T-helper 17 cell (primary cell): ENCODE measurements at places on chromosomes 1 and 21. TPM values are rescaled to one million over a fixed set of nuclear protein-coding genes. Genes with fewer than 3 reads are reported as not detected.
A peak's percentile ranks its signal among the peaks of the same experiment; 100 is the strongest.

Gene TSPEAR
- total RNA-seq = not detected

Gene XCL2
- total RNA-seq = not detected

Gene CAPN2
- 220 TPM for total RNA-seq

Gene KRTAP21-2
- not detected for total RNA-seq

GRCh38 chr1:86993269-86993985 is 79.0 kb downstream of the HS2ST1 start:
- peaks cover 4% of the 10 kb centered on the region for H3K4me1 ChIP-seq
- H3K27ac ChIP-seq = no peak overlapping the region
- DNase-seq = no peak
- H3K4me3 ChIP-seq = no peak overlapping the region
- no peaks in the 10 kb centered on the region for H3K27me3 ChIP-seq
- H3K36me3 ChIP-seq = no peaks in the 10 kb centered on the region

DNA sequence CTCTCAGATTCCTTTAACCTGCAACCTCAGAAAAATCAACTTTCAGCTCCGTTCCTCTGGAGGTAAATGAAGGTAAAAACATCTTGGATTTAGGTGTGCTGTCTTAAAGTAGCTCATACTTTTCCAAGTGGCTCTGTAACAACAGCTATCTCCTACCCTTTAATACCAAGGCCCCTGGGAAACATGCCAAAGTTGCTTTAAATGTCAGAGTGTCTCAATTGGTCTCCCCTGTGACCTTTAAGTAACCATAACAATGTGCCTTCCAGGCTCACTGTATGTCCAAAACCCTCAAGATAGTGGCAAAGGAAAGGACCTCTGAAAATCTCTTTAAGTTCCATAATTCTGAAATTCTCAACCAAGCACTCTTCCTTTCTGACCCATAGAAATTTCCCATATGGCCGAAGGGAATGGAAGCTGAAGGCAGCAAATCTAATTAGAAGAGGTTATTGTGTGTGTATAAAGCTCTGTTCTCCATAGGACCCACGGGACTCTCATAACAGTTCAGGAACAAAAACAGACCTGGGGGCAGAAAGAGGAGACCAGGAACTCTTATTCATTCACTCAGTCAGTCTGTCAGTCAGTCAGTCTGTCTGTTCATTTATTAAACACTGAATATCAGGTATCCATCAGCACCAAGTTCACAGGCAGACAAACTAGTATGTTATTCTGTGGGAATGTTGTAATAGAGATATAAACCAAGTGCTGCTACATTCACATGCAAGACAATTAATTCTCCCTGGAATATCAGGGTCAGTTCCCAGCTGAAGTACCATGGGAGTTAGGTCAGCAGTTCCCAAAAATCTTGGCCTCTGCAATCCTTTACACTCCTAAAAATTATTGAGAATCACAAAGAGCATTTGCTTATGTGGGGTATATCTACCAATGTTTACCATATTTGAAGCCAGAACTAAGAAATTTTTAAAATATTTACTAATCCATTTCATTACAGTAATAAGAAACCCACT is 19.1 kb downstream of the ASTN1 start:
- H3K36me3 ChIP-seq = no peaks in the 10 kb centered on the region
- H3K27me3 ChIP-seq = no peaks in the 10 kb centered on the region
- H3K4me3 ChIP-seq = no peak overlapping the region
- no peak overlapping the region for H3K27ac ChIP-seq

- H3K27ac ChIP-seq = no peak overlapping the region
- H3K36me3 ChIP-seq = no peaks in the 10 kb centered on the region
- H3K27me3 ChIP-seq = peaks cover 11% of the 10 kb centered on the region
- no peak overlapping the region for H3K4me3 ChIP-seq
- no peaks in the 10 kb centered on the region for H3K4me1 ChIP-seq
- no peak for DNase-seq
Observed at GRCh38 chr1:119391749-119392148, 23.2 kb downstream of the HAO2 start.

DNA sequence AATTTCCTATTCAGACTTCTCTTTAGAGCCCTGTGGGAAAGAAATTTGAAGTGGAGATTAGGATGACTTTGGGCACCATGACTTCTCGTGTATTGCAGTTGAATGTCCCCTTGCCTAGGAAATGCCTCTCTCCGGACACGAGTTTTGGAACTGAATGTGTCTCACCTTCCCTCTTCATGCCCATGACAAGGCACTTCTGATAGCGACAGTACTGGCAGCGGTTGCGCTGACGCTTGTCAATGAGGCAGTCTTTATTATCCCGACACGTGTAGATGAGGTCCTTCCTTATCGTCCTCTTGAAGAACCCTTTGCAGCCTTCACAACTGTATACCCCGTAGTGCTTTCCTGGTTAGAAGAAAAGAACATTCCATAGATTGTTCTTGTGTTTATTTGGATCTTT is 28.1 kb downstream of the RXRG start:
- H3K4me3 ChIP-seq = no peak overlapping the region
- H3K27me3 ChIP-seq = peaks cover 49% of the 10 kb centered on the region
- peaks cover 9% of the 10 kb centered on the region for H3K36me3 ChIP-seq
- H3K27ac ChIP-seq = no peak overlapping the region
- H3K4me1 ChIP-seq = no peaks in the 10 kb centered on the region
- DNase-seq = no peak

DNA sequence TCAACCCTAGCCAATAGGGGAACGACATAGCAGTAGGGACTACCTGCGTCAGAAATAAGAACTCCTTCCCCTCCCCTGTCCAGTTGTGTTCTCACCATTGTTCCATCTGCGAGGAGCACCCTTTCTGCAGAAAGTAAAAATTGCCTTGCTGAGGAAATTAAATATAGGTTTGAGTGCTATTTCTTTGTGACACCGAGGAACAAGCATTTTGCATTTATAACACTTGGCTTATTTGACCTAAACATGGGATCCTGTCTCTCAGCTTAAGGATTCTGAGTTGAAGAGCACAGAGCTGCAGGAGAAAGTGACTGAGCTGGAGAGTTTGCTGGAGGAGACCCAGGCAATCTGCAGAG is 10.7 kb upstream of the SH3BGRL3 start:
- H3K4me1 ChIP-seq = peaks cover 4% of the 10 kb centered on the region
- no peak for DNase-seq

DNA sequence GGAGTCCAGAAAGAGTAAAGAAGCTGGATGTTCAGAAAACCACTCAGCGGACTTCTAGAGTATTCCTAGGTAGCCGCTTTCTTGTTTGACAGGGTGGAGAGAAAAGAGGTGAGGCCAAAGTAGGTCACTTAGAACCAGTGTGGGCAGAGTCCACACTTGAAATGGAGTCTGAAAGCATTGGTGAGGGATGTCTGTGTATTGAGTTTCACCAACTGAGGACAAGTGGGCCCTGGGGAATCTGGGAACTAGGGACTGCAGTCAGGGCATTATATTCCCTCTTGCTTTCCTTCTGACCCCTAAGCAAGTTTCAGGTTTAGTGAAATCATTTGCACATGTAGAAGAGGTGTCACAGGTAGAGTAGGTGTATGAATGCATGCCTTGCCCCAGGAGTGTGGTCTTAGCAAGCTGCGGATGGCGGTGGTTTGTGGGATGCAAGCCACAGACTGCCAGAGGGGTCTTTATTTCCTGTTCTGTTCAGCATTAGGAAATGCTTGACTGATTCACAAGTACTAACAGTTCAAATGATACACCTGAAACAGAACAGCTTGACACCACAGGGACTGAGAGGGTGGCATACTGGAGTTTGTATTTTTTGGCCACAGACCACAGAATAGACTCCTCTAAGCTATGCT is 1.1 kb upstream of the GNG12 start:
- peak overlapping the region; percentile 88 for H3K4me3 ChIP-seq
- no peaks in the 10 kb centered on the region for H3K36me3 ChIP-seq
- H3K27me3 ChIP-seq = peaks cover 59% of the 10 kb centered on the region
- DNase-seq = no peak
- peaks cover 9% of the 10 kb centered on the region for H3K4me1 ChIP-seq
- H3K27ac ChIP-seq = no peak overlapping the region
